ENCODE measurements at places on chromosomes 4 and X.

- no peak for DNase-seq
These were observed 43.7 kb downstream of the FAM114A1 start for GRCh38 chr4:38911257-38911656.

DNA sequence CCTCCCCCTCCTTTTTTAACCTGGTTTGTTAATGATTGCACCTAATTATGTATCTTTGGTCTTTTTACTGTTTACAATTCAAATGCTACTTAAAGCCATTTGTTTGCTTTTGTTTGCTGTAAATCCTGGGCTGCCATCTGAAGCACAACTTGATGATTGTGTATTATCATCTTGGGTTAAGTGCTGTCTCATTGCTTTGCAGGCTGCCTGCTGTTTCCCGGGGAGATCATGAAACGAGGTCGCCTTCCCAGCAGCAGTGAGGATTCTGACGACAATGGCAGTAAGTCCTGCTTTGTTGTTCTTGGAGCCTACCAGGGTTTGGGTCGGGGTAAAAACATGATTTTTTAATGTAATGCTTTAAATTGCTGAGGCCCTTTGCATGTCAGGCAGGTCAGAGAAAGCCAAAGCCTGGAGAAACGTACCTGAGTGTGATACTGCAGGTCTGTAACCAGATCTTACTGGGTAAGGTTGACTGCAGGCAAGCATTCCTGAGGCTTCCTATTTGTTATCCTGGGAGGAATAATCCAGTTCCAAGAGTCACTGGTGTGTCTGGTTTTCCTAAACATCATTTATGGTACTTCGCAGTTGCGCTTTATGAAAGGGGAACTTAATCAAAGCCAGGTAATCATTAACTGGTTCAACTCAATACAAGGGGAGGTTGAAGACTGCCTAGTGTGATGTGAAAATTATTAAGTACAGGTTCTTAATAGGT is 22.2 kb downstream of the JADE1 start:
- no peak for DNase-seq

GRCh38 chr4:108556588-108557200 is 63.7 kb upstream of the RPL34 start:
- no peak for DNase-seq

- no peak for DNase-seq
These were observed 54.0 kb upstream of the PLAC1 start for GRCh38 chrX:134712272-134712671.

GRCh38 chr4:11701966-11702725 is 273.5 kb upstream of the HS3ST1 start:
- DNase-seq = no peak

DNA sequence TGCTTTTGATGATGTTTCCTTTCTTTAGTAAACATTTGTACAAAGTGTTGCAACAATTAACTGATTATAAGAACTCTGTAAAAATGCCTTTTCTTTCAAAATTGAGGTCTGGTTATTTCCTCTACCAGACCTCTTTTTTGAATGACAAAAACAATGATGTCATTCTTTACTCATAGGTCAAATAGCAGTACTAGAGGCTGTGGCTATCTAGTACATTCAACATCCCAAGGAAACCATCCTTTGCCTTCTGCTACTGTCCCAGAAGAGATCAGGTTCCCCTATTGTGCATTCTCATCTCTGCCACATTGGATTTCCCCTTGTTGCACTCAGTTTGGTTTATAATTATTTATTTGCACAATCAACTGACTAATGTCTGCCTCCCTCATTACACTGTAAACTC is 19.1 kb upstream of the MAD2L1 start:
- DNase-seq = no peak

GRCh38 chr4:176587920-176588319 is 204.8 kb downstream of the VEGFC start:
- DNase-seq = no peak
